NCI-H2227 treated with DMSO at 0.1 percent for 48 hours (cell line): ENCODE measurements at places on chromosomes 2 and 18.

DNA sequence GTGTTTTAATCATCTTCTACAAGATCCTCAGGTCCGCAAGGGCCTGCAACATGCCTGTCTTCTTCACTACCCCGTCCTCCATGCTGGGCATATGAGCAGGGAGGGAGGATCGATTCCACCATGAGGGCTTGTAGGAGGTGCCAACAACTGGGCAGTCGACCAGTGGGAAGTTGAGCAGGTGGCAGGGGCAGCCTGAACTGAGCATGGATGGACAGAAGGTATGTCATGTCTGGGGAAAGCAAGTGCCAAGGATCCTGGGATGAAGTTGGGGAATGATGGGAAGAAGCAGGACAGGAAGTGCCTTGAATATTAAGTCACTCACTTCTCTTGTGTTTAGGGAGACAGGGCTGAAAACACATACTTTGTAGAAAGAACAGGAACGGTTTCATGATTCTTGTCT, 44.7 kb downstream of the CTIF start:
- no peak for DNase-seq

- no peak for DNase-seq
Observed at GRCh38 chr18:32093102-32093511, 1.4 kb downstream of the RNF138 start.

- no peak for DNase-seq
Observed at GRCh38 chr2:234259440-234259839, 208.9 kb downstream of the SPP2 start.

DNA sequence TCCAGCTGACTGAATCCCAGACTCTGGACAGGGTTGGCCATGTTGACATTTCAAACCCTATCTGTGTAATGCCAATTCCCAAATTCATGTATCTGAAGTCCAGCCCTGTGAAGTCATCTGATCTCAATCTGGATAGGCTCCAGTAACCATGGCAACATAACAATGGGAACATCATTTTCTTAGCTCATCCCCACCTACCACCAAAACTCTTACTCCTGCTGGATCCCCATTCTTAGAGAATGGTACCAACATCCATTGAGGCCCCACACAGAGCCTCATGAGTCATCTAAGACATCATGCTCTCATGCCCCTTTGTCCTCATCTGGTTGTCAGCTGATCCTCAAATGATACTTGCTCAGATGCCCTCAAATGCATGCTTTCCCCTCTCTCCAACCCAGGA, 58.9 kb upstream of the TEX51 start:
- DNase-seq, result no peak

DNA sequence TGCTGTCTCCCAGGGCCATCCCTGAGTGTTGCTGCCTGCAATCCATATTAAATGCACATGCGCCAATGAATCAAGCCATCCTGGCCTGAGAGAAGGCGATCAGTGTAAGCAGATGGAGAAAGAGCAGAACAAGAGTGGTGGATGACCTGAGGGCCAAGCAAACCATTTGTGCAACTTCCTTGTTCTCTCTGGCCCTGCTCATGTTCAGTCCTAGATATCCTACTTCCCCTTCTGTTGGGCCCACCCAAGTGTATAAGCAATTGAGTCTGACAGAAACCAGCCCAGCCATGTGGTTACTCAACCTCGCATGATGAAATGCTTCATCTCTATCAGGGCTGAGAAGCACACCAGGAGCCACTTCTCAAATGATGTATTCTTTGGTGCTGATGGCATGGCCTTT, 383.1 kb upstream of the ID2 start:
- no peak for DNase-seq

- no peak for DNase-seq
Observed at GRCh38 chr2:168998609-168999211, 32.4 kb downstream of the ABCB11 start.

DNA sequence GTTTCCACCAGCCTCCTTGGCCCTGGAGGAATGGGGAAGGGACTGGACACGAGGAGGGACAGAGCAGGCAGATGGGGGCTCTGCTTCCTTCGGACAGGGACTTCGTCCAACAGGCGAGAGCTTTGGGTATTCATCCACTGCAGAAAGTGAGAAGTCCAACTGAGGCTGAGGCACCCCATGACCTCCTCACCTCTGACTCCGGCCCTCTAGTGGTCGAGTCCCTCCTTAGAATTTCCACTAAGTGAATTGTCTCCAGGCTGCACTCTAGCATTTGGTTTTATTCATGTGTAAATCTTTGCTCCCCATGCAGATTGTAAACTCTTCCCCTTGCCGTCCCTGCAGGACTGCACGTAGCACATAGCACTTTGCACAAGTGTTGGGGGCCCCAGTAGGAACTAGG, 75.6 kb downstream of the TMEM247 start:
- no peak for DNase-seq

DNA sequence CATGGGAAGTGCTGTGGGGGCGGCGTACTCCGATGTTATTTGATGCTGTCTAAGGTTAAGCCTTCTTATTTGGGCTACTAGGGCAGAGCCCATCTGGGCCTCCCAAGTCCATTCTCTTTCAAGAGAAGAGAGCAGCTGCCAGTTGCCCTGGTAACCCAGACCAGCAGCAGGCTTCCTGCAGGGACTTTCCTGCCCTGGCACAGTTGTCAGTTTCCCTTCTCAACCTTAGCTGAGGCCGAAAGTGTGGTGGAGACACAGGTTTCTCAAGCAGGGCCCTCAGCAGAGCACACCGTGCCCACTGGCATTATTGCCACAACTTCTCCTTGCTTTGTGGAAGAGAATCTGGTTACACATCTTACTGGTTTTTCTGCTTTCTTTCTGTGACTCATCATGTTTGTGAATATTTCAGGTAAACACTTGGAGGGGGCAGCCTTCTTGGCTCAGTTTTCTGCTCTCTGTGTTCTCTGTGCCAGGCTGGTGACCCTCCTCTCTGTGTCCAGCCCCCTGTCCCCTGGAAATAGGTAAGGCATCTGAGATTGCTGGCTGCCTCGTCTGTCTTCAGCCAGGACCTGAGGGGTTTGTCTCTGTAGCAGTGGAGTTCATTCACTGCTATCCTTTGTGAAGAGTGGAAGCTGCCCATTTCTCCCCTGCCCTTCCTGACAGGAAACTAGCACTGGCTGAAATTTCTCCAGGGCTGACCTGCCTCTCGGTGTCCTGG, 111.0 kb downstream of the B3GNT2 start:
- DNase-seq, result no peak

DNA sequence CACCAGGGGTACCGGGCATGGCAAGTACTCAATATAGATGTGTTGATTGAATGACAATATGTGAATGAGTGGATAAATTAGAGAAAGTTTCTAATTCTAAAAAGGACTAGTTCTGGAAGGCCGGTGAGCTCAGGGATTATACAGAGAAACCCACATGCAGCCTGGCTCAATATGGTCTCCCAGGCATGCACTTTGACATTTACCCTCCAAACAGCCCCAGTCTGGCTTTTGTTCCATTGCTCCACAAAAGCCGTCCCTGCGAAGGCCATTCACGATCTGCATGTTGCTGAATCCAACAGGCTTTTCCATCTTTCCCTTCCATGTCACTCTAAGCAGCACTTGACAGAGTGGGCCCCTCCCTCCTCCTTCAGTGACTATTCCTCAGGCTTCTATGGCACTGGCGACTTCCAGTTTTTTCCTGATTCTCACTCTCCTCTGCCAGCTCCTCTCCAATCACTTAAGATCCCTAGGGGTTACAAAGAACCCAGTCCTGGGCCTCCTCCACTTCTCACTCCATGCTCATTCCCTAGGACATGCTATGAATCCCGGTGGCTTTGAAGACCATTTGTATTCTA, 266.7 kb downstream of the AFF3 start:
- DNase-seq, result no peak

GRCh38 chr2:180071797-180072196, 64.7 kb upstream of the CWC22 start:
- no peak for DNase-seq

- no peak for DNase-seq
Observed at GRCh38 chr18:79624356-79625170, 55.0 kb upstream of the CTDP1 start.

GRCh38 chr2:113198790-113199612, 25.2 kb downstream of the PSD4 start:
- peak; percentile 86 for DNase-seq

GRCh38 chr18:58578835-58579560, 49.9 kb downstream of the ALPK2 start:
- no peak for DNase-seq

- DNase-seq, result no peak
Observed at GRCh38 chr2:155442755-155443372, 744.4 kb downstream of the KCNJ3 start.

- no peak for DNase-seq
Observed at GRCh38 chr2:46125798-46126197, 171.4 kb upstream of the EPAS1 start.

- no peak for DNase-seq
Observed at GRCh38 chr2:185278761-185279160, 459.8 kb upstream of the FSIP2 start.

DNA sequence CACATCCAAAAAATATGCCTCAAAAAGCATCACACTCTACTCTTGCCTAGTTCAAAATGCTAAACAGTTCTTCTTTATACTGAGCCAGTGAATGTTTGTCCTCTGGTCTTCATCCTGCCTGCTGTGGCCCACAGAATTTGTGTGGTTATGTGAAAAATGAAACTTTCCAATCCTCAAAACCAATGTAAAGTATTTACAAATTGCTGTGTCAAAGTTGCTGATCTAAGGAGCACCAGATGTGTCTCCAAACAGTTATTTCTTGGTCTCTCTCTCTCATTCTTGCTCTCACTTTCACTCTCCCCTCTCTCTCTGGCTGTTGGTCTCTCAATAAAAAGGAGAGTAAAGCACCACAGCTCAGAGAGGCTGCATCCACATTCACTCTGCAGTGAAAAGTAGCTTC, 23.0 kb downstream of the EPHA4 start:
- DNase-seq, result no peak

GRCh38 chr18:48218285-48219022, 190.7 kb downstream of the ZBTB7C start:
- DNase-seq, result no peak

DNA sequence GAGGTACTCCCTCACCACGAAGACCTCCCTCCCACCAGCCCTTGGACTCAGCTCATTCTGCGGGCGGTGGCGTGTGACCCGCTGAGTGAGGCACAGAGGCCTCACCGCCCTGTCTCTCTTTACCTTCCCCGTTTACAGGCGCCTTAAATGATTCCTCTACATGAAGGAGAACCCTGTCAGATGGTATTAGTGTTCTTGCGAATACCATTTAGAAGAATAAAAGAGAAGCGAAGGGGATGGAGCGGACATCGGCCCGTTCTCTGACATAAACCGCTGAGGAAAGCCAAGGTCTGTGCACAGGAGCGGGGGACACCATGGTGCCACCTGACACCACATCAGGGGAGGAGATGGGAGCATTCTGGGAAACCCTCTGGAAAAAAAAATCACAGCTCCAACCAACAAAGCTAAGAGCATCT, 179.8 kb downstream of the HDAC4 start:
- no peak for DNase-seq

GRCh38 chr2:10486601-10487079, 38.5 kb upstream of the ODC1 start:
- DNase-seq, result no peak

DNA sequence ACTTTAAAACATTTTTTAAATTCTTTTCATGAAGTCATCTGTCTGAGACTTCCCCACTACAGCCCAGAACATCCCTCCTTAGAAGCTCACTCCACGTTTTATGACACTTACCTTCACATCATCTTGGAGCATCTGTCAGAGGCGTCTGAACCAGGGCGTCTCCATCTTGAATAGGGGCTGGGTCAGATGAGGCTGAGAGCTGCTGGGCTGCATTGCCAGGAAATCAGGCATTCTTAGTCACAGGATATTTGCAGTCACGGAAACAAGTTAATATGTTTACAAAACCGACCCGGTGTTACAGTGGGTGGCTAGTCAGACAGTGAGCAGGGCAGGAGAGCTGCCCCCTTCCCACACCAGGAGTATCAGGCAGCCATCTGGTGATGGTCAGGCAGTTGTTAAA, 456.5 kb downstream of the FBXO15 start:
- DNase-seq, result no peak

- DNase-seq, result no peak
Observed at GRCh38 chr2:129744649-129745048, 234.8 kb upstream of the RAB6C start.

DNA sequence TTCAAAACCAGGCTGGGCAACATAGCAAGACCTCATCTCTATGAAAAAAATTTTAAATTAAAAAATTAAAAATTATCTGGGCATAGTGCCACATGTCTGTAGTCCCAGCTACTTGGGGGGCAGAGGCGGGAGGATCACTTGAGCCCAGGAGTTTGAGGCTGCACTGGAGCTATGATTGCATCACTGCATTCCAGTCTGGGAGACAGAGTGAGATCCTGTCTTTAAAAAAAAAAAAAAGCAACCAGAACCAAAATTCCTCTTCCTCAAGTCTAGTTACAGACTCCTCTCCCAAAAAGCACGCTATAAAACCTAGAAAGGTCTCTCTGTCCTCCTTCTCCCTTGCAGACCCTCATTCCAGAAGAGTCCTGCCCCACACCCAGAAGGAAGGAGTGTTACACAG, 23.9 kb downstream of the TNFAIP6 start:
- no peak for DNase-seq

- DNase-seq, result no peak
Observed at GRCh38 chr2:152460567-152460966, 125.6 kb downstream of the FMNL2 start.

- no peak for DNase-seq
Observed at GRCh38 chr2:48792030-48792429, 36.5 kb upstream of the LHCGR start.

DNA sequence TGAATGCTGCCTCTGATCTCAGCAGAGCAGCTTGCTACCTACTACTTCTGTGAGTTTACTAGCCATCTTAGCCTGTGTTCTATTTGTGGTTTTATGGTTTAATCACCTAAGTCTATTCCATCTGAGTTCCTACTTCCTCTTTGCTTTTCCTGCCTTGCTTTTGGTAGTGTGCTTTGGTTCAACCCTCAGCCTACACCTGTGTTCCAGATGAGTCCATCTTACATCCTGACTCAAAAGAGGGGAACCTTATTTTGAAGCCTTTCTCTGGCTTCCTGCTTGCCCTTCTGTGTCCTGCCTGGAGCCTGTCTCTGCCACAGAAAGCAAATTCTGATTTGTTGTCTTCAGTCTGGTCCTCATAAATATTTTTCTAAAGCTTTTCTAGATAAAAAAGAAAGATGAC, 530.3 kb upstream of the MEX3C start:
- no peak for DNase-seq
